ENCODE measurements at places on chromosomes 2 and 18.

DNA sequence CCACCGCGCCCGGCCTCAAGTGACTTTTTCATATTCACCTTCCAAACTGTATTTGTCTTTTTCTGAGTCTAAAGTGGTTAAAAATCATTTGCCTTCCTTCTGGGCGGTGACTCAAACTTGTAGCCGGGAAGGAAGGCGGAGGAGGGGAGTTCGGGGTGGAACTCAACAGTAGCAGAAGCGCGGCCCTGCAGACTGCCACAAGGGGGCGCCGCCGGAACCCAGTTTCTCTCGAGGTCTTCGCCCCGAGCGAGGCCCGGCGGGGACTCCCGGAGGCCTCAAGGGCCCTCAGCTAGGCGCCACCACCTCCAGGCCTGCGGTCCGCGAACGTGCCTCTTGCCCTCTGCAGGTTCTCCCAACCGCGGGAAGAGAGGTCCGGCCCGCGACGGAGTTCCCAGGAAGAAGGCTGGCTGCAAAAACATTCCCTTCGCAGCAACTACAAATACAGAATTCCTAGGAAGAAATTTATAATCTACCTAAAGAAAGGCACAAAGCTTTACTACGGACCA is 16.8 kb upstream of the ITM2C start:
- no peak for DNase-seq

DNA sequence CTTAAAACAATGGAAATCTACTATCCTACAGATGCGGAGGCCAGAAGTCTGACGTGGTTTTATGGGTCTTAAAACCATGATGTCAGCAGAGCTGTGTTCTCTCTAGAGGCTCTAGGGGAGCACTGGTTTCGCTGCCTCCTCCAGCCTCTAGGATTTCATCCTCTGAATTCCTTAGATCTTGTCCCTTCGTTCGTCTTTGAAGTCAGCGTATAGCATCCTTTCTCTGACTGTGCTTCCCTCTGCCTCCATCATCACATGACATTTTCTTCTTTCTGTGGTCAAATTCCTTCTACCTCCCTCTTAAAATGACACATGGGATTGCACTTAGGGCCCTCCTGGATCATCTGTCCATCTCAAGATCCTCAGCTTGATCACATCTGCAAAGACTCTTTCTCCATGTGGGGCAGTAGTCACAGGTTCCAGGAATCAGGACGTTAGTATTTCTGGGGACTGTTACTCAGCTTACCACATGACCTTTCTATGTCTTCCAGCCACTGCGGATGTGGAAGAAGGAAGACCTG is 22.7 kb upstream of the NCK2 start:
- no peak for DNase-seq

GRCh38 chr2:153880926-153881325 is 9.2 kb downstream of the GALNT13 start:
- no peak for DNase-seq

DNA sequence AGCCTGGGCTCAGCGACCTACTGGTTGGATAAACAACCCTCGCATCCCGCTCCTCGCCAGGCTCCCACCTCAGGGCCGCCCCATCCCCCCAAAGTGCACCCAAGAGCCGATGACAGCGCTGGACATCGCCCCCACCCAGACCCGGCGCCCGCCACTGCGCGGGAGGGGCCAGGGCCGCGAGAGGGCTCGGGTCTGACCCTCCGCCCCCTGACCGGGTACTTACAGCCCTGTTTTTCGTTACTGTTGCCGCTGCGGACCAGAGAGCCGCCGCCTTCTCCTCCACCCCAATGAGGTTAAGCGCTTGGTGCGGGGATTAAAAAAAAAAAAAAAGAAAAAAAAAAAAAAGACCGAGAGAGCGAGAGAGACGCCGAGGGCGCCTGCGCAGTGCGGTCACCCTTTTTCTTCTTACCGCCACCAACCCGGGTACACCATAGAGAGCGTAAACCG is at the start of gene CLASP1:
TSS of gene CLASP1 (minus strand) at position 314 of the 447 bp plus-strand sequence. CDS start 43,567 bp downstream, outside the sequence.
- peak; percentile 88 for DNase-seq

- no peak for DNase-seq
Measured at GRCh38 chr2:238483656-238484055, 56.9 kb downstream of the ASB1 start.

GRCh38 chr2:159614534-159615366 is 1.6 kb downstream of the BAZ2B start:
- peak; percentile 46 for DNase-seq

GRCh38 chr2:127562936-127563335 is 27.5 kb downstream of the MYO7B start:
- DNase-seq = no peak

DNA sequence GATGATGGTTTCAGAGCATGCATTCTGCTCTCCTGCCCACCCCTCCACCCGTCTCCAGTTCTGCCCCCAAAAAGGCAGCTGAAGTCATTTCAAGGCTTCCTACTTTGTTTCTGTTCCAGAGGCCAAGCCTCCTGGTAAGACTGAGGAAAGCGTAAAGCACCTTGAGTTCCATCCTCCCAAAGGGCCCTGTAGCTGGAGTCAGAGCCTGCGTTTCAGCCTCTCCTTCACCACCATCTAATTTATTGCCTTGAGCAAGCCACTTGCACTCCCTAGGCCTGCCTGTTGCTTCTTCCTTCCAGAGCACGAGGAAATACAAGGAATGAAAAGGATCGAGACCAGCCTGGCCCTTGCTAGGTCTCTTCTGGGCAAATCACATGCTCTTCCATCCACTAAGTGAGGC is 244.2 kb upstream of the RAB12 start:
- no peak for DNase-seq

DNA sequence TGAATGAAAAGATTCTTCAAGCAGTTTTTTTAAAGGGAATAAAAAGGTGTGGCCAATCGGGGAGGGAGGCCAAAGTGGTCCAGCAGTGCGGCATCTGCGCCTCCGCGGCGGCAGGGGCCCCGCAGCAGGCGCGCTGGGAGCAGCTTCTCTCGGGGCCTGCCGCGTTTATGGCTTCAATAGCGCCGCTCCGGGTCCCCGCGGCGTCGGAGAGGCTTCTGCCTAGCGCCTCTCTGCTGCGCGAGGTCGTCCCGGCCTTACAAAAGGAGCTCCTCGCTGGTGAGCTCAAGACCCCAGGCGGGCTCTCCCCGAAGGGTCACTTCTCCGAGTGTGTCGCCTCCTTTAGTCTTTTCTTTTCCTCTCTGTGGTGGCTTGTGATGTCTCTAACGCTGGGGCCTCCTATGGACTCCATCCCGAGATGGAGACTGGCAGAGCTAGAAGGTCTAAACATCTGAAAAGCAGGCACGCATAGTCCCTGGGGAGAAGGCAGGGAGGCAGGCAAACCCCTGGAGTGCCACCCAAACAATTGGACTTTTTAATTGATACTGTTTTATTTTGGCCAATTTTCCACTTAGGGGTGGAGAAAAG is 67.1 kb downstream of the SUMO1 start:
- DNase-seq = no peak

- no peak for DNase-seq
Measured at GRCh38 chr2:143175438-143175837, 46.2 kb downstream of the ARHGAP15 start.

DNA sequence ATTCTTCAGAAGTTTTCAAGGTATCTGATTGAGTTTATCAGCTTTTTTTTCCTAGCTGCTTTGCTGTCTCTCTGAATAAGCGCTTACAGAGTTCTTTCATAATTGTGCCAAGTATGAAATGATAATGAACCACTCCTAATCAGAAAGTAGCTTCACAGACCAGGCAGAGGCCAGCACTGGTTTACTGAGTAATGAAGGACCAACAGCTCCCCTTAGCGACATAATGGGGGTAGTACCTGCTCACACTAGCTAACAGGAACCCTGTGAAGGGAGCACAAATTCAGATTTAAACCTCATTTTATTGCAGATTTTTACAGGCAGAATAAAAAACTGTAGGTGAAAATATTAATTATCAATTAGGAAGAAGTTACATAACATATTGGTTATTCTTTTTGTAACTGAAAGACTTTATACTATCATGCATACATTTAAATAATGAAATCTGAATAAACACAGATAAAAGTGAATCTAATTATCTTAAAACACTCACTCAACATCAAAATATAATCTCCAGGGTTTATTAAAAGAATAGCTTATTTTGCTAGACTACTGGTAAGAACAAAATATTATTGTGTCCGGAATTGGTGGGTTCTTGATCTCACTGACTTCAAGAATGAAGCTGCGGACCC is 53.7 kb upstream of the LRRC30 start:
- peak; percentile 15 for DNase-seq

DNA sequence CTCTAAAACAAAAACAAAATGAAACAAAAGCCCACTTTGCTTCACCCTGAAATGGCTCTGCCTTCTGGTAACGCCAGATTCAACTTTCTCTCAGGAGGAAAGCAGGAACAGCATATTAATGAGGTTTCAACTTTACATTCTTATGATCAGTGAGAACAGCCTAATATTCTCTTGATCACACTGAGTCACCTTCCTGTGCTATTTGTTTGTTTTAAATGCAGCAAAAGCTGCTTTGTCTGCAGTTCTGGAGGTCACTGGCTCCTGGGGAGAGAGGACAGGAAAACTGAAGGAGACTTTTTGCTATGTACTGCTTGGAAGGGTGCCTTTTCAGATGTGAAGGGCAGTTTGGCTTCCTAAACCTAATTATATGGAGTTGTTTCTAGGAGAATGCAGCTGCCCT is 48.1 kb downstream of the MAIP1 start:
- peak; percentile 29 for DNase-seq

DNA sequence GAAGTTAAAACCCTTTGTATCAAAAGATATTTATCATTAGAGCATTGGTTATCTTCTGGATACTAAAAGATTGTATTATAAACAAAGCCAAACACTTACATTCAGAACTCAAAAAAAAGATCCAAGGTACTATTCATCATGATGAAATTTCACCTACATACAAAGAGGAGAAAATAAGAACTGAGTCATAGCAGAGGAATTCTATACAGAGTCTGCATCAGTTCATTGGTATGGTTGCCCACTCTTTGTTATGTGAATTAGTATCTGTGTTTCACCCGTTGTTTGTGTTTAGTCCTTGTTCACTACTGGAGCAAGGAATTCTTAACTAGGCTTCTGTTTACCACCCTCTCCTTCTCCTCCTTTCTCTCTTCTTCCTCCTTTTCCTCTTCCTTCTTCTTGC is 157.9 kb downstream of the LNPK start:
- no peak for DNase-seq

- no peak for DNase-seq
Measured at GRCh38 chr2:225037415-225038230, 4.6 kb downstream of the DOCK10 start.

- peak; percentile 61 for DNase-seq
Measured at GRCh38 chr18:27750014-27750413, 426.9 kb downstream of the CDH2 start.

GRCh38 chr2:45281311-45281710 is 272.1 kb upstream of the SIX2 start:
- no peak for DNase-seq

DNA sequence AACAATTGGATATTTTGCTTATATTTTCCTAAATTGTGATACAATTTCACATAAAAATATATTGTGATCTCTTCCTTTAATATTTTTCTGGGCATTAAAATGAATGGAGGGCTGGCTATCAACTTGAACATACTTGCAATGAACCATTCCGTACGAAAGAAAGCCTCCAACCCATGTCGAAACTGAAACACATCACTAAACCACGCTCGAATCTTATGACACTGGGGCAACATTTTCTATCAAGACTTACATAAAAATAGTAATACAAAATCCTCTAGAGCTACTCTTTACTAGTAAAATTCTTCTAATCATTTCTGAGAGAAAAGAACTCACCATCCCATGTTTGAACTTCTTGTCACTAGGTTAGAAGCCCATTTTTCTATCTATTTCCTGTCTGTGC is 132.8 kb upstream of the DOK6 start:
- no peak for DNase-seq

DNA sequence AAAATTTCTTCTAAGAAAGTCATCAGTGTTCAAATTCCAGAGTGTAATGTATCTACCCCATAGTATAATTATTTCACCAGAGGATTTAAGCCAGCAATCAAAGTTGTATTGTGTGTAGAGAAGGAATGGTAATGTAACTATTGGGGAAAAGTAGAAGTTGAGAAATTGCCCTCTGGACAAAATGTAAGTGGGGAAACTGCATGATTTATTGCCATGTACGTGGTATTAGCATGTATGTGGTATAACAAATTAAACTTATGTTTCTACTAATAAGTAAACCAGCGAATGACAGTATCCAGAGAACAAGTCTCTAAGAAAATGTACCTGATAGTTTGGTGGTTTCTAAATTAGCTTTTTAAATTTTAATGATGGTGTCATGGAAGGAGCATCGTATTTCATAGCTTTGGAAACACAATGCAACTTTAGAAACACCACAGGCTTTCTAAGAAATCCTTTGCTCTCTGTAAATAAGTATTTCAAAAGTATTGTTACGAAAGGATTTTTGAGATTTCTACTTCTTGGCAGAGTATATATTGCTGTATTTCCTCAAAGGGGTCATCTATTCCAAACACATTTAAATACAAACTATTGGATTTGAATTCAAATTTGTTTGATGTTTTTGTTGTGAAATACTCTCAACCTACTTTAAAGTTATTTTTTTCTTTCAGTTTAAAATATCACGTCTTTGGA is 1018.9 kb upstream of the ZEB2 start:
- DNase-seq = no peak

- DNase-seq = no peak
Measured at GRCh38 chr2:135791418-135792190, 45.4 kb downstream of the LCT start.

GRCh38 chr2:239310401-239311061 is 90.3 kb downstream of the HDAC4 start:
- DNase-seq = no peak

GRCh38 chr18:25675123-25675850 is 323.3 kb upstream of the ZNF521 start:
- DNase-seq = no peak

DNA sequence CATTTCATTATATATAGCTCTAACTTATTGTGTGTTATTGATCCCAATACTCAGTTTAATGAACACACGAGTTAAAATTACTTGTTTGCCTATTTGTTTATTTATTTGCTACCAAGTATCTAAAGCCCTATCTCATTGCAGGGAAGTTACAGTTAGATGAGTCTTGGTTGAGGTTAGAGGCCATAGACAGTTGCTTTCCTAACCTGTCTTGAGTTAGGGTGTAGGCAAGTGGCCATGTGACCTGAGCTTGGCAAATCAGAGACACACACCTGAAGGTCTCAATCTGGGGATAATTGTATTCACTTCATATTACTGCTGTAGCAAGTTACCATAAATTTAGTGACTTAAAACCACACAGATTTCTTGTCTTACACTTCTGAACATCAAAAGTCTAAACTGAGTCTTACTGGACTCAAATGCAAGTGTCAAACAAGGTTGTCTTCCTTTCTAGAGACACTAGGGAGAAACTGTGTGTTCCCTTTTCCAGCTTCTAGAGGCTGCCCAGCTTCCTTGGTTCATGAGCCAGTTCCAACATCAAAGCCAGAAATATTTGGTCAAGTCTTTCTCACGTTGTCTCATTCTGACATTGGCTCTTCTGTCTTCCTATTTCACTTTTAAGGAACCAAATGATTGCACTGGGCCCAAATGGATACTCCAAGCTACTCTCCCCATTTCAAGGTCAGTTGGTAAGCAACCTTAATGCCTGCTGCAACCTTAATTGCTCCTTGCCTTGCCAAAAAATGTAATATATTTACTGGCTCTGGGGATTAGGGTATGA is 39.7 kb downstream of the COL3A1 start:
- DNase-seq = peak; percentile 25
